ENCODE measurements at places on chromosomes 6 and 20.
A peak's percentile ranks its signal among the peaks of the same experiment; 100 is the strongest.

GRCh38 chr20:35883778-35884540 lies 70.3 kb downstream of the SCAND1 start:
- DNase-seq = peak; percentile 58

- no peak for DNase-seq
Observed at GRCh38 chr6:75532521-75532920, 38.9 kb upstream of the FILIP1 start.

DNA sequence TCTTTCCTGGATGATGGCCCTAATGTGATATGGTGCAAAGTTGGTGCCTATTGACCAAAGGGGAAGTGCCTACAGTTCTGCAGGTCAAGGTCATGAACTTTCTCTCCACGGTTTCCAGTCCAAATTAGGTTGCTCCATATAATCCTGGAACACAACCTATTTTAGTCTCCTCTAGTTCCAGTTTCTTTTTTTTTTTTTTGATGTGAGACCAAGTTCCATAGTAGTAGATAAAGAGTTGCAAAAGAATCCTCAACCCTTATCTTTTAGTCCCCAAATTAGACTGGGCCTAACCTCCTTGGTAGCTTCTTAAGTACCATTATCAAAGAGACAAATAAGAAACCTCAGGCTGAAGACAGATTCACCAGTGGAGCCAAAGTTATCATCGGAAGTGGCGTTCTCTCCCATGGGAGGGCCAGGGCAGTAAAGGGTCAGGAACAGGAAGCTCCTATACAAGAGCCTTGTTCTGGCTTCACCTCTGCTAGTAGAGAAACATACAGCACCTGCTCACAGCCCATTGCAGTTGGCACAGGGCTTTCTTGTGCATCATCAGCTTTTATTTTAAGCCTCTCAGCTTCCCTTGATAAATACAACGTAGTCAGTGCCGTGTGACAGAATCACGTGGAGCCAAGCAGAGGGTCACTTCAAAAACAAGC lies 132.2 kb upstream of the RREB1 start:
- no peak for DNase-seq

DNA sequence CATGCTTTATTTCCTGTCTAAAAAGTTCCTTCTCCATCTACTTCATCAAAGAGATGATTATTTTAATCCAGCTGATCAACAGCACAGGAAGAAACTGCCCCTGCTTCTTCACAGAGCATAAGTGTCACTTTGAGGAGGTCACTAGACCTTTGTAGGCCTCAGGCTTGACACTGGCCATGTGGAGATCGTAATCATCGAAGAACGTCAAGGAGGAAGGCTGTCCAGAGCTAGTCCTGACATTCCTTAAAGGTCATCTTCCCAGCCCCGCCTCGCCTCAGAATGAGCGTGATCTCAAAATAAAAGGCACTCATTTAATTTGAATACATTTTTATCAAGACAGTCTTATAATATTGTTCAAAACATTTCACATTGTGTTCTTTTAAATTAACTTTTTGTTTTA lies 445.7 kb upstream of the CDH4 start:
- DNase-seq = no peak

GRCh38 chr20:59081036-59081435 lies 38.5 kb upstream of the PRELID3B start:
- no peak for DNase-seq

DNA sequence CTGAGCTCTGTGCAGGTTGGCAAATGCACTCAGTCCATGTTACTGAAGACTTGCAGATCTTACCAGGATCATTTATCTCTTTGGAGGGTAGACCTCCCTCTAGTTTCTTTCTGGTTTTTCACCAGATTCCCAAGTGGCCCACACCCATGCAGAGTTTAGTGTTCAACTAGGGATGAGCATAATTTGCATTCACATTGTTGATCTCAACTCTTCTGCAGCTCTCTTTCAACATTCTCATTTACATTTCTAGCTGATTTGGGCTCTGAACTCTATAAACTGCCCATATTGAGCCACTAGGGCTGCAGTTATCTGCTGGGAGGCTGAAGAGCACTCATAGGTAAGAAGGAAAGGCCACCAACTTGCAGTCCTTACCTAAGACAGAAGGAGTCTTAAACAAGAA lies 17.9 kb upstream of the HLA-C start:
- no peak for DNase-seq

DNA sequence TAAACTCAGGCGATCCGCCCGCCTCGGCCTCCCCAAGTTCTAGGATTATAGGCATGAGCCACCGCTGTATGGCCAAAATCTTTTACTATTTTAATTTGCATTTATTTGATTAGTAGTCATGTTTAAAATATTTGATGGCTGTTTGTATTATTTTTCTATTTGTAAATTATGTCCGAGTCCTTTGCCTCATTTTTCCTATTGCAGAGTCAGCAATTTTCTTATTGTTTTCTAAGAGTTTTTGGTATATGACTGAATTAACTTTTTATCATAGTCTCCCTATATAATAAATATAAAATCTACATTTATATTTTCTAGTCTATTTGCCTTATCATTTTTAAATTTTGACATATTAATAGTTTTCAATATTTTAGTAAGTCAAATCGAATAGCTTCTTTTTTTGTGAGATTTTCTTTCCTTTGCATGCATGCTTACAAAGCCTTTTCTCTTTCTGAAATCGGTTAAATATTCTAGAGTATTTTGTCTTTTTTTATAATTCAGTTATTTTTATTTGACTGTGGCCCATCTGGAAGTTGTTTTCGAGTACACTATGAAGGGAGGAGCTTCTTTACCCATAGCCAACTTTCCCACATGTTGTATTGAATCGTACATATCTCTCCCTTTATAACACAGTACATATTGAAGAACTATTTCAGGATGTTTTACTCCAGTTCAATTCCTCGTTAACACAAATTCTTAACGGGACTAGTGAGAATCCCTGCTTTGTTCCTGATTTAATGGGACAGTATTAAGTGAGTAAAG lies 34.5 kb upstream of the RPS6KA2 start:
- DNase-seq = no peak

DNA sequence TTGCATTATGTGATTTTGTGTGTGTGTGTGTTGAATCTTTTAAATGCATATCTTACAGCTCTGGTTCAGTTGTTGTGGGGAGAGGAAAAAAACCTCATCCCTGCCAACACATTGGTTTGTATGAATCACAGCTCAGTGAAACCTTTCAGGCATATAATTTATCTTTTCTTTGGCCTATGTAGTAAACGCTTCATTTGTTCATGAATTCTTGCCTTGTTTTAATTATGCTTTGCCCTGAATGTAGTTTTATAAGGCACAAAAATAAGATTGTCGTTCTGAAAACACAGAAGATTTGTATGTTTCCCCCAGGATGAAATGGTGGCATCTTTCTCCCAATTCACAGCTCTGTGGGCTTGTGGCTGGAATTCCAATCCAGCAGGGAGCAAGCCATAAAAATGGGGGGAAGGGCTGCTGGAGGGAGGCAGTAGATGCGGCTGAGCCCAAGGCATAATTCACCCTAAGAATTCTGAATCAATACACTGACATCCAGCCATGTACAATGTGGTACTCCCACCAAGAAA lies 45.1 kb downstream of the BCAS1 start:
- no peak for DNase-seq

DNA sequence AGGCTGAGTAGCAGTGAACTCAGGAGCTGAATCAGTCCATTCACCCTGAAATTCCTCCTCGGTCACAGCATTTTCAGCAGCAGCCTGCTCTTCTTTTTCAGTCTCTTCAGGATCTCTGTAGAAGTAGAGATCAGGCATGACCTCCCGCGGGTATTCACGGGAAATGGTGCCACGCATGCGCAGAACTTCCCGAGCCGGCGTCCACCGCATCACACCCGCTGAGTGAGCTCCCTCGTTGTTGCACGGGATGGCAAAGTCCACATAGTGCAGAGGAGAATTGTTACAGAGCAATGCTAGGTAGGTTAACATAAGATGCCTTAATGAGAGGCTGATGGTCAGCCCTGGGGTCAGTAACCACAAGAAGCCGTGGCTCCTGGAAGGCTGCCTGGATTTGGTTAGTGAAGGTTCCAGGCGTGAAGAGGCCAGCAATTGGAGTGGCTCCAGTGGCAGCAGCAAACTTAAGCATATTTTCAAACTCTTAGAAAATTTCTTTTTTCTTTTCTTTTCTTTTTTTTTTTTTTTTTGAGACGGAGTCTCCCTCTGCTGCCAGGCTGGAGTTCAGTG lies 113.5 kb upstream of the HDAC2 start:
- DNase-seq = no peak

DNA sequence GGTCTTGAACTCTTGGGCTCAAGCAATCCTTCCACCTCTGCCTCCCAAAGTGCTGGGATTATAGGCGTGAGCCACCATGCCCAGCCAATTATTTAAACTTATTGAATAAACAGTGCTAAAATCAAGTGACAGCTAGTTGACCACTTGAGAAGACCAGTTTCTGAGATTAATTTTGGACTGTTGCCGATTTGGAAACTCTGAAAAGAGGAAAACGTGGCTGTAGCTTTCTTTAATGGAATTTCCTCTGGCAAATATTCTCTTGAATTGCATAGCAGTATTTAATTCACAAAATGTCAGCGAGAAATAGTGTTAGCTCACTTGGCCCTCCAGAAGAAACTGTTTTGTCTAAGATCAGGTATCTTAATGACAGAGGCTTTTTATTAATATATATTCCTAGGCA lies 754.5 kb downstream of the HDGFL1 start:
- no peak for DNase-seq

DNA sequence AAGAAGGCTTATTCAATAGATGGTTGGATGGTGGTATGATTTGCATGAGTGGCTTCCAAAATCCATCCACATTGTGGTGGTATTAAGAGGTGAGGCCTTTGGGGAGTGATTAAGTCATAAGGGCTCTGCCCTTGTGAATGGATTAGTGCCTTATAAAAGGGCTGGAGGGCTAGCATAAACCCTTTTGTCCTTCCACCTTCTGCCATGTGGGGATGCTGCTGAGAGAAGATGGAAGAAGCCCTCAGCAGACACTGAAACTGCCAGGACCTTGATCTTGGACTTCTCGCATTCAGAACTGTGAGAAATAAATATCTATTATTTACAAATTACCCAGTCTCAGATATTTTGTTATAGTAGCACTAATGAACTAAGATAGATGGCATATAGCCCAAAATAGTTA lies 27.8 kb upstream of the SRPK1 start:
- no peak for DNase-seq

GRCh38 chr6:142885182-142885867 lies 59.7 kb downstream of the HIVEP2 start:
- DNase-seq = peak; percentile 94

DNA sequence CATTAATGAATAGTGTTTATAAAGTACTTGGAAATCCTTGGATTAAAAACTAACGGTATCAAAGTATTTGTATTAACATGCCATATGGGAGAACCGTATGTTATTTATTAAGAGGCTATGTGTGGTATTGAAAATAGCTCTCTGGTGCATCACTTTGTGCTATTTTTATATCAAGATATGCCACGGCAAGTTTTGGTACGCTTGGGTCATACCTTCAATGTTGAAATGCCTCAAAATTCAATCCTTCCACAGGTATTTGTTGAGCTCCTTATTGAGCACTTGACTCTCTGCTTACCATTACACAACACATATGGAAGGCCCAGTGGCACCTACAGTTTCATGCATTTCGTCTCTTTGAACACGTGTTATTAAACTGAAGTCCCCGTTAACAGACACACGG lies 647.9 kb downstream of the KIF16B start:
- DNase-seq = no peak

GRCh38 chr6:13411484-13411883 lies 75.9 kb downstream of the GFOD1 start:
- DNase-seq = no peak

- DNase-seq = no peak
Observed at GRCh38 chr20:62378215-62378614, 8.7 kb upstream of the RPS21 start.

DNA sequence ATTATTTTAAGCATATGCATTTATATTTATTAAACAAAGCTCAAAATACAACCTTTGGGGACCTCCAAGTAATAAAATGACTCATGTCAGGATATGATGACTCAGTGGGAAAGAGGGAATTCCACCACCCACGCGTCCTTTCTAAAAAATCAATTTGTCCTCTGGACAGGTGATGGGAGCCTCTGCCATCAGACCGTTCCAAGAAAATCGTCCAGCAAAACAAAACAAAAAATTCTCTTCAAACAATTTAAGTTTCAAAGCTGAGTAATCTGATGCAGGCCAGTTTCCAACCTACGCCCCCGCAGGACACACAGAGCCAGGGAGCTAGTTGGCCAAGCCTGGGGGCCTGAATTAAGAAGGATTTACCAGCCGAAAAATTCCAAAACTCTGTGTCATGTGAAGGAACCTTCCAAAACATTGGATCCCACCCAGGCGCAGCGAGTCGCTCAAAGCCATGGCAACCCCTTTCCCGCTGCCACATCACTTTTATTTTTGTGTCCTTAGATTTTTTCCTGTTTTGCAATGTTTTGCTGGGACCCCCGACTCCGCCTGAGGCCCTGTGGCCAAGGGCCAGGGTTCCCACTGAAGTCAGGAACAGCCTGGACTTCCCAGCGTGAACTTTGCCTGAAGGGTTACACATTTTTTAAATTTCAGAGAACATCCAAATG lies 95.3 kb downstream of the NFATC2 start:
- no peak for DNase-seq

DNA sequence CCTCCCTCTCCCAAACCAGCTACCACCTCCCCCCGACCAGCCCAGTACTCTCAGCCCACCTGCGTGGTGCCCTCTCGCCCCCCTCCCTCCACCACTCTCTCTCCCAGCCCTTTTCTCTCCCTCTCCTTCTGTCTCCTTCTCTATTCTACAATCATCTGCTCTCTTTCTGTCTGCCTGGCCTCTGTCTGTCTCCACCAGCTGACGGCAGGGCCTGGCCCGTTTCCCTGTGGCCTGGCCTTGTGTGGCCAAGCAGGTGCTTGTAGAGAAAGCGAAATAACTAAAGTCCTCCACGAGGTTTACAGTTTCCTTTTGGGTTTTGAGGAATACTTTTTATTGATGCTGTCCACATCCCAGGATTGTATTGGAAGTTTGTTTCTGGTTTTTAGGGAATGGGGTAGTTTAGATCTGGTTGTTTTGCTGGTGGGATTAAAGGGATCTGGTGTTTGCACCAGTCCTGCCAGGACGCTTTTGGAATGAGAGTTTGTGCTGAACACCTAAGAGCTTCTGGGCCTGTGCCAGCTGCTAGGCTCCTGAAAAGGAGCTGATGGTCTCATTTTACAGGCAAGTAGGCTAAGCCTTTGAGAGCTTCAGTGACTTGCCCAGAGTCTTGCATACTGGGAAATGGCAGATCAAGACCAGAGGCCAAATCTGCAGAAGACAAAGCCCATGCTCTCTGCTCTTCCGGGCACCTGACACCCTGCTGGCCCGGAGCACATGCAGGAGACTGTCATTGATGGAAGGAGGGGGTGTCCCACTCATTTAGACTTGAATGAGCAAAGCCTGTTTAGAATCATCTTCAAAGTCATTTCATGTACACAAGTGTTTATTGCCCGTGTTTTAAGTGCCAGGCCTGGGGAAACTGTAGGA lies 161.7 kb downstream of the SYCP2 start:
- DNase-seq = no peak

- DNase-seq = no peak
Observed at GRCh38 chr20:61770113-61770585, 295.5 kb downstream of the TAF4 start.

DNA sequence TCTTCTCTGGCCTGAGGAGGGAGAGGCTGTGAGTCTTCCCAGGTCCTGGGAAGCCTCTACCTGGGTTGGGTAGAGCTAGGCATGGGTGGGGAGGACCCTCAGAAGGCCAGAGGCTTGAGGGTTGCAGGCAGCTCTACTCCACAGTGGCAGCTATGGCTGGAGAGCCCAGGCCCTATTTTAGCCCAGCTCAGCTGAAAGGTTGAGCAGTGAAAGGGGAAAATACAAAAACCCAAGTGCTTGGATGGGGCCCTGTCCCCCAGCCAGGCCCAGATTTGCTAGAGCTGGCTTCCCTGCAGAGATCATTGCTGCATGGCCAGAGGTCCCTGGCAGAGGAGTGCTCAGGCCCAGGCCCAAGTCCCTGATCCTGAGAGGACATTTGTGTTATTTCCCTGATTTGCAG lies 45.7 kb downstream of the SUN5 start:
- DNase-seq = no peak

All from bone marrow (tissue), 2 donors.